Stimulated activated CD4-positive, alpha-beta T cell treated with anti-CD3 and anti-CD28 coated beads, TNF-alpha, amount 100 ng/mL, for 1 hour (primary cell): ENCODE measurements at places on chromosomes 4 and X.

DNA sequence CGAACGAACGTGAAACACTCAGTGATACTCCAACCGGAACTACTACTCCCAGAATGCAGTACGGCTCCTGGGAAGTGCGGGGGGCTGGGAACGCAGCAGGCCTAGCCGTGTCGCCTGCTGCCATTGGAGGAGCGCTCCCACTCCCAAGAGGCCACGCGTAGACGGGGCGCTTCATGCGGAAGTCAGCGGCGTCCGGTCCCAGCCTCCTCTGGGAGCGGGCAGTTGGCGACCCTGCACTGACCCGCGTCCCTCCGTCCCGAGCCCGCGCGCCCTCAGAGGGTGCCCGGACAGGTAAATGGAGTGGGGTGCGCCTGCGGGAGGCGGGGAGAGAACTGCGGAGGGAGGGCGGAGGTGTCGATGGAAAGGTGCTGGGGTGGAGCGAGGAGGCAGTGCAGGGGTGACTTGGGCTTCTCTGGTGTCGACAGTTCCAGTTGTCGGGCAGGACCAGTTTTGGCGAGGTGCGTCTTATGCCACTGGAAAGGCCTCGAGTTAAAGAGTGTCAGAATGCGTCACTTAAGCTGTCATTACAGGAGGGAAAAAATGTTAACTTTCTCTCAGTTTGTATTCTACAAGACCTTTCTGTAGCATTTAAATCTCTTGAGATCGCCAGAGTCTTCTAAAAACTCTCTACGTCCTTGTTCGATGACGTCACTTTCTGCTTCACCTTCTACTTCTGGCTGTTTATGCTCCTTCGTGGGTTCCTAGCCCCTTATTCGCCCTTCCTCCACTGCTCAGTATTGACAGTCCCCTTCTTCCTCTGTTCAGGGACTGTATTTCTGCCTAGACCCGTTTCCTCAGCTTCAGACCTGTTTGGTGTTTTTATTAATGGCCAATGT lies at the start of gene VAMP7:
Gene VAMP7, plus strand, starts transcription at position 188 of the 836 bp plus-strand sequence. CDS start 8,122 bp downstream, outside the sequence.
- peak; percentile 55 for DNase-seq

GRCh38 chrX:100316987-100317386 lies 93.1 kb downstream of the PCDH19 start:
- no peak for DNase-seq

DNA sequence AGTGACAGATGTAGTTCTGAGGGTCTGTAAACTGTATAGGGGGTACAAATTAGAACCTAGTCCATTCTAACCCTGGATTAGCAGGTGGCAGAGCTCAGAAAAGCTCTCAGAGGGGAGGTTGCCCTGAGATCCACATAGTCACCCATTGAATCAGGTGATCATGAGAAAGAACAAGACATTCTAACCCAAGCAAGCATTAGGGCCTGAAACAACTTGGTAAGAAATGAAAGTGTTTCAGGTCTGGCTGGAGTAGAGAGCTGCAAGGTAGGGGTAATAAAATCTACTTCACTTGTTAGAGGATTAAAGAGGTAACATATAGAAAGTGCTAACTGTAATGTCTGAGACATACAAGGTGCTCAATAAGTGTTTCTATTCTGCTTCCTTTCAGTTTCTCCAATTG lies 8.8 kb upstream of the BMP2K start:
- DNase-seq: no peak

DNA sequence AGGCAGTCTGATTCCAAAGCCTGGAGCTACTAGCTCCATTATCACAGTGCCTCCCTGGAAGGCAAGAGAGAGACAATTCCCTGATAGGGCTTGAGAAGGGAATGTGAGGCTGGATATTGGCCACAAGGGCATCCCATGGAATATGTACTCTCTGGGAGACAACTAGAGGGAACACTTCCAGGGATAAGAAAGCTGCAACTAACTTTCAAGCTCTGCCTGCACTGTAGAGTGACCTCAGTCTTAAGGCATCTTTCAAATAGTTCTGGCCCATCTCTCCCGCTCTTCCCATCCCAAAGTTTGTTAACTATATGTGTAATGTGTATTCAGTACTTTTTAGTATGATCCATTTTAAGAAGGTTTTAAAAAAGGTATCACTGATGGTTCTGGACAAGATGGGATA lies 13.1 kb upstream of the RNF212 start:
- no peak for DNase-seq

DNA sequence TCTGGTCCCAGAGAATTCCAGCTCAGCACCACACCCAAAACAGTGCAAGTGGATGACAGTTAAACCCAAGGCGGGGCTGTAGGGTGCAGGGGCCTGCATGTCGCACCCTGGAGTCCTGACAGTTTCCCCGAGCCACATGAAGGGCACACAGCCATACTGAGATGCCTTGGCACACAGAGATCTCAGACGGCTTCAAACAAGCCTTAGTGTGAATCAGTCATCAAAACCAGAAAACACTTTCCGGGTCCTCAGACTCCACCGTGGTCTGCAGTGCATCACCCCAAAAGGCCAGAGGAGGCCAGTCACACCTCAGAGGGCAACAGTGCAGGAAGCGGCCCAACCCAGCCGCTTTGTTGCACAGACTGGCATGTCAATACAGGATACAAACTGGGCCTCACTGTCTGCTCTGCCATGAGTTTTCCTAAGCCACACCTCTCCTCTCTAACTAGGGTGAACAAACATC lies 64.6 kb upstream of the ENPP6 start:
- DNase-seq: no peak

DNA sequence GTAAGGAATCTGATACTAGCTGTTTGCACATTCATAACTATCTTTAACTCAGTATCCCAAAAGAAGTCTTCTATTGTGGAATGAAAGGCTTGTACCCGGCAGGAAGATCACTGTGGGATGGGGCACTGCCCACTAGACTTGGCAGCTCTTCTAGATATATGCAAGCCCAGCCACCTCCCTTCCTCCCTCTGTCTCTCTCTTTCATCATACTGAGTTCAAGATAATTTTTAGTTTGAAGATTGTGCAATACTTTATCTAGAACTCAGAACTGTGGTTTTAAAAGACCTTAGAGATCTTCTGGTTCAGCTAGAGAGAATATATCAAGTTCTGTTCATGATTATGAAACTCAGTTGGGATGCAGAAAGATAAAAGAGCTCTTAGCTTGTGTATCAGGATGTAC lies 22.5 kb upstream of the GPR34 start:
- DNase-seq: no peak

DNA sequence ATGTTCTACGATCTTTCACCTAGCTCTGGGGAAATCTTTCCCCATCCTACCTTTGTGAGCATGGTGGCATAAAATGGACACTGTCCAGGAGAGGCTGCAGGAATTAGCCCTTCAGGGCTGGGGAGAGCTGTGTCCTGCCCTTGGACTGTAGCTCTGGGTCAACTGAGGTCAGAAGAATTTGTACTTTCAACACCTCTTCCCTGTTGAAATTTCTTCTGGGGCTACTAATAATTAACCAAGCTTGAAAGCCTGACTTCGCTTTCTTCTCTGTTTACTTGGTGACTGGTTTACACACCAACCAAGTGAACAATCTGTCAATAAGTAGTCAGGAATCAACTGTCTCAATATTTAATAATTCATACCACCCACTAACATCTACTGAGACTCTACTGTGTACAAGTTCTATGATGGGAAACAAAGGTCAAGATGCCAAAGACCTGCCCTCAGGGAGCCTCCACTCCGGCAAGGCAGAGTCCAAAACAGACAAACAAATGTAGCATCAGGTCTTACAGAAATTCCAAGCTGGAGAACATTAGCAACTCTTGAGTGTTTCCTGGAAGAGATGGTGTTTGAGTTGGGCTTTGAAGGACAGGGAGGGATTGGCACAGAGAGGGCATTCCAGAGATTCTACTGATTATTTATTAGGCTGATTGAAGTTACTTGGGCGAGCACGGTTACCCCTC lies 113.1 kb downstream of the ENPP6 start:
- DNase-seq: no peak

GRCh38 chr4:123230061-123230460 lies 166.5 kb upstream of the SPRY1 start:
- DNase-seq: no peak

DNA sequence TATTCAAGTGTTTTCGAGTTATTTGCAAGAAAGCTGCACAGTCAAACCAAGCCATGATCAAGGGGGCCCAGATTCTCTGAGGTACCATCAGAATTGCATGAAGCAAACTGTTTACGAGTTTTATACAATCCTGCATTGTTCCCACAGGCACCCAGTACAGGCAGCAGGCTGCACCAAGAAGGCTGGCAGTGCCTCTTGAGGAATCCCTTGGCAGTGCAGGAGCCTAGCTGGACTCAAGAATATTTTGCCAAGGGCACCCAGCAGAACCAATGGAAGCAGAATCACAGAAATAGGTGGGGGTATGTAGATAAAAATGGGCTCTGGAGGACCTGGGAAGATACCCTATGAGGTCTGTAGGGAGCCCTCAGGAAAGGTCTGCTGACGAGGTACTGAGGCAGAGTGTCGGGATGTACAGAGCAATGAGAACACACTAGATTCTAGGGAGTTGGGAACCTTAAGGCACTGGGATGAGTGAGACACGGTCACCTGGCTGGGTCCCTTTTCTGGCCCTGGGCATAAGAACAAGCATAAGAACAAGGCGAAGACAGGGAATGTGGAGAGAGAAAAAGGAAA lies 2.5 kb upstream of the PLP1 start:
- DNase-seq: no peak
